Astrocyte of the cerebellum (primary cell): ENCODE measurements at places on chromosomes 5 and 9.
A peak's percentile ranks its signal among the peaks of the same experiment; 100 is the strongest.

- DNase-seq: no peak
Measured at GRCh38 chr5:135667204-135667603, 88.4 kb upstream of the CXCL14 start.

- DNase-seq: no peak
Measured at GRCh38 chr9:93417538-93417937, 33.9 kb upstream of the FAM120A start.

DNA sequence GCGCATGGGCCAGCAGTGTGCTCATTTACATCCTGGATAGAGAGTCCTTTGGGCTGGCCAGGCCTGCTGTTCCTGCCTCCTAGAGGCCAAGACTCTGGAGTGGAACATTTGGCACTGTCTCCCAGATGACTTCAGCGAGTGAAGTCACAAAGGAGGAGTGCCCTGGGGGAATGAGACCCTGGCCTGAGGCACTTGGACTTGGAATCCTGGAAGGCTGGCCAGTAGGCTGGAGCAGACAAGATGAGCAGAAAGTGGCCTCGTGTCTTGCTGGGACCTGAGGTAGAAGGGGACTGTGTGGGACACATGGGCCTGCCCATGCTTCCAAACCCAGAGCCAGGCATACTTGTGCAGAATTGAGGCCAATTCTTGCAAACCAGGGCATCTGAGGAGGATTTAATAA lies at the start of gene TSSK1B:
TSSK1B (minus strand) TSS at position 101 of the 400 bp plus-strand sequence. CDS start 150 bp downstream, outside the sequence.
- no peak for DNase-seq

DNA sequence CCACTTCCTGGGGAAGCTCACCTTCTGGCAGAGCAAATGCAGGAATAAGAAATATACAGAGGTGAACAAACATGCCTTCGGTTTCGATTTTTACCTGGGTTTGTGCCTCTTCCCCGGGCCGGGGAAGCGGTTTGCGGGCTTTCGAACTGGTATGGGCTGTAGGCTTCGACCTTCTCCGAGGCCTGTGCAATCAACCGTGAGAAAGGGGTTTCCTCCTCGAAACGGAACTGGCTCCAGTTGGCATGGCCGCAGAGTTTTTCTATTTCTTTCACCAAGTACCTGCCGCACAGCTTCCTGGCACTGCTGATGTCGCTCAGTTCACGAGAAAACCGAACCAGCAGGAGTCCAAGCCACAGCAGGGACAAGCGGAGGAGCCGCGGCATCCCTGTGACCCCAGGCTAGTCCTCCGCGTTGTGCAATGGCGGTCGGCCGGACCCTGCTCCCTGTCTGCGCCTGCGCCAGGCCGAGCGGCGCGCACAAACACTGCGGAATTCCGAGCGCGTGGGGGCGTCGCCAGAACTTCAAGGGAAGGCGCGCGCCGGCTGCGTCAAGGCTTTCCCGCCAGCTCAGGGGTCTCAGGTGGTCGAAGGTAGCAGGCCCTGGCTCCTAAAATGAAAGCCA lies at the start of gene INSL6:
INSL6 (minus strand) TSS at position 420 of the 621 bp plus-strand sequence; CDS start at position 383, 37 bp downstream.
- no peak for DNase-seq

- DNase-seq: no peak
Measured at GRCh38 chr5:42643360-42643759, 113.3 kb upstream of the CCDC152 start.

DNA sequence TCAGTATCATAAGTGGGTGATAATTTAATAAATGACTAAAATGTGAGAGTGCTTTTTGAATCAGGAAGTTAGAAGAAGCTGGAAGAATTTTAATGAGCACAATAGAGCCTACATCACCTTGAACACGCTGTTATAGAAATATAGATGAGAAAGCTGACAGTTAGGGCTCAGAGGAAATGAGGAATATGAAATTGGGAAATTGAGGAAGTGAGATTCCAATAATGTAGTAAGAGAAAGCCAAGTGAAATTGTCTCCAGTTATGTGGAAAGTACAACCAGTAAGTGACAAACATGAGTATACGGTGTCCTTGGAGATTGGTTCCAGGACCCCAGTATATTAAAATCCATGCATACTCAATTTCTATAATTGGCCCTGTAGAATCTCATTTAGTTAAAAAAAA lies 235.9 kb upstream of the FAM174A start:
- no peak for DNase-seq

- DNase-seq: no peak
Measured at GRCh38 chr5:12772276-12772675, 868.0 kb upstream of the CTNND2 start.

- DNase-seq: no peak
Measured at GRCh38 chr5:61609840-61610677, 278.0 kb downstream of the ZSWIM6 start.

GRCh38 chr9:91433180-91433579 lies 9.5 kb upstream of the NFIL3 start:
- peak; percentile 79 for DNase-seq
